Thoracic aorta (tissue), 2 donors: ENCODE measurements at places on chromosomes 4 and X.

DNA sequence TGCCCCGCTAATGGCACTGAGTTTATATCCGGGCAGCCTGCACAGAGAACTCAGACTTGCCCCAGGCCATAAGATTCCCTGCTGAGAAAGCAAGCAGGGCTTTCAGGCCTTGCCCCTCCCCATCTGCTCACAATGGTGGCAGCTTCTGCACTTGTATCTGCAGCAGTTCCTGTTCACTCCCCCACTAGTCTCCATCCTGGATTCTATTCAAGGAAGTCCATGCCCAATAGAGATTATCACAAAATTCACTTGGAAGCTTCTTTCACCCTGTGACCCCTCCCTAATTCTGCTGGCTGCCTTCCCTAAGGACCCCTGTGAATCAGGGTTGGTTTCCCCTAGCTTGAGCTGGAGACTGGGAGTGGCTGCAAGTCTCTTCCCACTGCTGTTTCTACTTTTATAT lies 34.5 kb upstream of the UCP1 start:
- no peak for DNase-seq

DNA sequence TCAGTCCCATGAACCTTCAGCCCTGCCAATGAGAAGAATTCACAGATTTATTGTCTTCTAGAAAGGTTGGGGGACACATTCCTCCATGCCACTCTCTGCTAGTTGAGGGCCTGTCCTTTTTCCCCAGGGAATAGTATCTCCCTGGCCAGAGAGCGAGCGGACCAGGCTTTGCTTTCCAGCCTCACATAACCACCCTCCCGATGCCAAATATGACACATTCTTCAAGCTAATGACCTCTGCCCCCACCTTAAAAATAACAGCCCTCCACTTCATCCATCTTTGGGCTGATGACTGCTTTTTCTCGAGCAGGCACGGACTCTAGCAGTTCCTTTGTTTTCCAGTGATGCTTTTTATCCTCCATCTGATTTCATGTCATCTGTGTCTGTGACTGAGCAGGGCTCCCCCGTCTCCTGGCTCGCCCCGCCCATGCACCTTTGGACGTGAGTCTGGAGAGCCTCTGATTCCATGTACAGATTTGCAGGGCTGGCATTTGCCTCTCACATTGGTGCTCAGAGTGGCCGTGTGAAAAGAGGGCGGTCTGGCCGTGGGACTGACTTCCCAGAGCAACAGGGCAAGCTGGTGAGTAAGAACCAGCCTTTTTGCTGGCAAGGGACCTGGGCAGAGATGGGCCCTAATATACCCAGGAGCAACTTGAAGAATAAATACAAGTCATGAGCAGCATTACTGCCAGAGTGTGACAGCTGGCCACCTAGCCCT lies 279.8 kb downstream of the BCOR start:
- DNase-seq, result no peak

DNA sequence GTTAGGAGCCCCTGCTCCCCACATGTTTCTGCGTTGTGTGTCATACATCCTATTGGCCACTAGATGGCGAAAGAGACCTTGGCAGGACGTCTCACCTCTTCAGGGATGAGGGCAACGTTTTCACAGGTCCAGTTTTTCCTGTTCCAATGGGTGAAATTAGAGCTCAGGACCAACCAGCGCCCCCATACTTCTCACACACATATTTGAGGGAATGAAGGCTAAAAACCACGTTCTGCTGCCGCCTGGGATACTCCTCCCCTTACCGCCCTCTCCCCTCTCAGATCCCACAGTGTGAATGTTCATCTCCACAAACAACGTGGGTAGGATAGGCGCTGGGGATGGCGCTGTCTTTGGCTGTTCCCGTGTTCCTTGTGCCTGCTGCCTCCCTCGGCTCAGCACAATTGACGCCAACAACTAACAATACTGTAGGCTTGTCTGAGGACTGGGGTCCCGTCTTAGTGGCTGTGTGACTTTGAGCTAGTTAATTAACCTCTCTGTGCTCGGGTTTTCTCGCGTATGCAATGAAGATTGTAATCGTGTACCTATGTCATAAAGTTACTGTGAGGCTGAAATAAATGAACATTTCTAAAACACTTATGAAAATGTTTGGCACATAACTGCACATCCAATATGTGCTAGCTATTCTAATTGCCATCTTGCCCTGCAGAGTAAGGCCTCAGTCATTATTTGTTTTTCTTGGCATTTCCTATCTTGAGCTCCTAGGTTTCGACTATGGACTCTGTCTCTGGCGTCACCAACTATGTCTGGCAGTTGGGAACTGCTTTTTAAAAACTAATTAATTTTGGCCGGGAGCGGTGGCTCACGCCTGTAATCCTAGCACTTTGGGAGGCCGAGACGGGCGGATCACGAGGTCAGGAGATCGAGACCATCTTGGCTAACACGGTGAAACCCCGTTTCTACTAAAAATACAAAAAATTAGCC lies 181.3 kb upstream of the STK26 start:
- no peak for DNase-seq

DNA sequence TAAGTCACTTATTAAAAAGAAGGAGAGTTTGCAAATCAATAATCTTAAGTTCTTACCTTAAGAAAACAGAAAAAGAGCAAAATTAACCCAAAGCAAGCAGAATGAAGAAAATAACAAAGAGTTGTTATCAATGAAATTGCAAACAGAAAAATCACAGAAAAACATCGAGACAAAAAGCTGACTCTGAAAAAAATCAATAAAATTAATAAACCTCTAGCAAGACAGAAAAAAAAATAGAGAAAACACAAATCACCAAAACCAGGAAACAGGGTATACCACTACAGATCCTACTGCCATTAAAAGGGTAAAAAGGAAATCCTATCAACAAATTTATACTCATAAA lies 17.3 kb upstream of the RBM41 start:
- no peak for DNase-seq

- DNase-seq, result no peak
Observed at GRCh38 chr4:100508691-100509090, 9.1 kb downstream of the EMCN start.

DNA sequence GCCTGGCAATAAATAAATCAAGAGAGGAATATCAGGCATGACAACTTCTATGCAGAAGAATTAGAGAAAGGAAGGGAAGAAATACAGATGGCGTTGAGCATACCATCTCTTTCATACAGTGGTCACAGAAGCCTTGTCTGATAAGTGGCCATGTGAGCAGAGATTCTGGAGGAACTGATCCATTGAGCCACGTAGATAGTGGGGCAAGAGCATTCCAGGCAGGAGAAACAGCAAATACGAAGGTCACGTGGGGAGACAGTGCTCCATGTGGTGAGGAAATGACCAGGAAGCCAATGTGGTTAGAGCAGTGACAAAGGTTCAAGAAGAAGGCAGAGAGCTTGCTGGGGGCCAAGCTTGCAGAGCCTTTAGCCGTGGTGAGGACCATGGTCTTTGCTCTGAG lies 226.7 kb upstream of the NOCT start:
- DNase-seq, result no peak

DNA sequence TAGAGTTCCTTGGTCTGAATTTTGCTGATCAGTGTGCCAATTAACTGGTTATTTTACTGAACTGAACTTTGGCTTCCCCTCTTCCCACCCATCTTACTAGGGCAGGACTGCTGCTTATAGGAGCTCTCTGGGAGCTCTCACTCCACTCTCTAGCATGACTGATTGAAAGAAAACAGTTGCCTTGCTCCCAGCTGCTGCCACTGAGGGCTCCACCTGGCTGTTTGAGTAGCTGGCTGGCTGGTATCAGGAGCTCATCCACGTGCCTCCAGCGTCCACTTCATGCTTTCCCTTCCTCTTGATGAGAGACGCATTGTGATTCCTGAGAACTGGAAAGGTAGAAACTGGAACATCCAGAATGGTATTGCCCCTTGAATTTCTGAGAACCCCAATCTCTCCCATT lies 73.0 kb upstream of the KLHL13 start:
- DNase-seq, result no peak

DNA sequence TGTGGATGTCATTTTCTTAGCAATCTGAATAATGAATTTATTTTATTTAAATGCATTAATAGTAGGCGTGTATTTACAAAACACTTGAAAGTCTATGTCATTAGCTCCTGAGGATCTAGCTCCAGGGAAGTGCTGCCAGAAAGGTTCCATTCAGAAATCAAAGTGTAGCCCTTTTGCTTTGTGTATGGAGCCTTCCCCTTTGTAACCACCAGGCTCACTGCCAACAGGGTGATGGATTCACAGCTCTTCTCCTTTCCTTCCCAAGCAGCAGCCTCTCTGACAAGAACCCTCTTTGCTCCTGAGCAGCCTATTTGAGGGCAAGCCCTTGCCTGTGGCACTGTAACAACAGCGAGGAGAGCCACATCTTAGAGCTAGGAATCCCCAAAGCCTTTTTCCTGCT lies 286.0 kb upstream of the RASGEF1B start:
- DNase-seq, result no peak

DNA sequence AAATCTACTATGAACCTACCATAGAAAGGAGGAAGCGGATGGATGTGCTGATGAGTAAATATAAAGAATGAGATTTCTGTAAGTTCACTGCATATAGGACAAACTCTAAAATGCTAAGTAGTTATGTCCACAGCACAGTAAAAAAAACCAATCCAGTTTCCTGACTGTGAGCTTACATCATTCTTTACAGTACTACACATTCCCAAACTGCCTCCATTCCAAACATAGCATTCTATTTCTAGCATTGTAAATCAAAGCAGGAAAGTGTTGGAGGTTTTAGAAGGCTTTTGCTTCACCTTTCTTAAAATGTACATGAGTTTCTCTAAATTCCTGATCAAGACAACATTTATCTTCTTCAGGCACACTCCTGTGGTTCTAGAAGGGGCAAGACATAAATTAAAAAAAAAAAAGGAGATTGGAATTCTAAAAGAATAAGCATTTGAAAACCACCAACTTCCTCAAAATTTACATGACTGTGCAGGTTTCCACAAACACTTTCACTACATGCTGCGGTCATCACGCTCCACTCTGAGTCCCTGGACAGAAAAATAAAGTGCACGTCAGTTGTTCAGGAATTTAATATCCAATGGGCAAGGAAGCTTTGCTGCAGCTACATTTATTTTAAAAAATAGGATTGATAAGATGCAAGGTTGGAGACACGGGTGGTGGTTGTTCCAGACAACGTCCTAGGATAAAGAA lies 297.6 kb upstream of the STS start:
- DNase-seq, result no peak

DNA sequence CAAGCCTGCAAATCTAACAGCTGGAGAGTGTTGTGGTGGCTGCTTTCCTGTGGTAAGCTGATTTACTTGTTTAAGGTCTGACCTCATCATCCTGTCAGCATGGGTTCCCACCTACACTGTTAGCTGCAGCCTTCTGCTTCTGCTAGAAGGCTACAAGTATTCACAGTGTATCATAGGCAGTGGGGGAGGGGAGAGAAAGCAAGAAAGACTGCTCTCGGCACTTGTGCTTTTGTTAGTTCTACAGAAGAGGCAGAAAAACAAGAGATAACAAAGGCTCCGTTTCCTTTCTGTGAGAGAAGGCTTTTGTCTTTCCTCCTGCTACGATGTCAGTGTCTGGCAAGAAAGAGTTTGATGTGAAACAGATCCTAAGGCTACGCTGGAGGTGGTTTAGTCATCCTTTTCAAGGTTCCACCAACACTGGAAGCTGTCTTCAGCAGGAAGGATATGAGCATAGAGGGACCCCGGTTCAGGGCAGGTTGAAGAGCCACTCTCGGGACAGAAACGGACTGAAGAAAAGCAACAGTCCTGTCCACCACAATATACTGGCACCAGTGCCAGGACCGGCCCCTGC lies at the start of gene KLHL4:
Gene KLHL4, plus strand, starts transcription at position 232 of the 571 bp plus-strand sequence. Its CDS starts 92 bp downstream, at position 324.
- no peak for DNase-seq

DNA sequence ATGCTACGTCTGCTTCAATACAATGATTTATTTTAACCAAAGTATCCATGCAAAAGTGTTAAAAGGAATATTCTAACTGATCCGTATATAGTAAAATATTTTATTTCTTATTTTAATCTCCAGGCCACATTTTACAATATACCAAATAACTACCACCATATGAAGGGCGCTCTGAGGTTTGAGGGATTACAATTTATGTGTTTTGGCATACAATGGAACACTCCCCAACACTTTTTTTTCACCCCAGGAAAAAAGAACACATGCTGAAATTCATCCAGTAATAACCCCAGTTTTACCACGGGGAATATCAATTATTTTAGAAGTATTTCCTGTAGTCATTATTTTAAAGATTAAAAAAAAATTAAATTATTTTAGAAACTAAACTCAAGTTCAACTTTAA lies 65.4 kb downstream of the APBB2 start:
- DNase-seq, result no peak

- no peak for DNase-seq
Observed at GRCh38 chr4:110005461-110006056, 92.9 kb downstream of the EGF start.

- no peak for DNase-seq
Observed at GRCh38 chr4:168813890-168814289, 196.2 kb downstream of the CBR4 start.

GRCh38 chr4:41155194-41155830 lies 59.0 kb downstream of the APBB2 start:
- no peak for DNase-seq

- DNase-seq, result no peak
Observed at GRCh38 chrX:44433556-44433955, 90.1 kb upstream of the EFHC2 start.

DNA sequence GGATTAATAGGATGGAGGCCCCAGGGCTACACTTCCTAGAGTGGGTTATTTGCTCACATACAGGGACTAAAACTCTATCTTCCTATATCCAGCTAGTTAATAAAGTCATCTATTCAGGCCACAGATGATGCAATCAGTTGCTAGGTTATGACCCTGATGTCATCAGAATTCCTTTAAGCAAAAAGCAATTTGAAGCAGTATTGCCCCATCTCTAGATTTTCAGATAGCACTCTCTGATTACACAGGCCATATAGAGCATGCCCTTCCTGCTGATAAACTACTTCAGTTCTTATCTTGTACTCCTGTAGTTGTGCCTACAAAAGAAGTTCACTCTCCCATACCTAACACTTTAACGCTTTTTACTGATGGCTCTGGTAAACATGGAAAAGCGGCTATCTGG lies 84.8 kb downstream of the TMEM144 start:
- no peak for DNase-seq

GRCh38 chr4:109979920-109980717 lies 67.4 kb downstream of the EGF start:
- no peak for DNase-seq
